ENCODE measurements at places on chromosomes 5 and 9.

DNA sequence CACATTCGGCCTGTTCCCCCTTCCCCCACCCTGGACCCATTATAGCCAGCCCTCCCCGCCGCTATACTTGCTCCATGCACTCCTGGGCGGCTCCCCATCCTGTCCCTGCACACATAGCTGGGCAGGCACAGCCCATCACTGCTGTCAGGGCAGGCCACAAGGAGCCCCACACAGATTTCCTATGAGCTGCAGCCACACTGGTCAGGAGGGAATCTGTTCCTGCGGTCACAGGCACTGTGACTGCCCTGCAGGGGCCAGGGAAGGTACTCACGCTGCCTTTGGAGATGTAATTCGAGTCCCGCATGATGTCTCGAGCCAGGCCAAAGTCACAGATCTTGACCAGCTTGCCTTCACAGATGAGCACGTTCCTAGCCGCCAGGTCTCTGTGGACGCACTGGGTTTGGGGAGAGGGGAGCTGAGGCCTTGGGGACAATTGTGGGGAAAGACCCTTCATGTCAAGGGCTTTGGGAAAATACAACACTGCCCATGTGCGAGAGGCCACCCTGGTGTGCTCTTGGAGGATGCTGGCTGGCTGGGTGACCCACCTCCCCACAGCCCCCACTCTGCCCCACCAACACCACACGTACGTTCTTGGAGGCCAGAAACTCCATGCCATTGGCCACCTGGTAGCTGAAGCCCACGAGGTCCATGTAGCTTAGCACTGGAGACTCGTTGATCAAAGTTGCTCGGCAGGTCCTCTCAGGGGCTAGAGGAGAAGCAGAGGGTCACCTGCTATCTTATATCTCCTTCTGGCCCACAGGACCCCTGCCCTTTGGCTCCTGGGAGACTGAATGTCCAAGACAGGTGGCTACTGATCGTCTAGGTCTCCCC lies 34.5 kb upstream of the CSF1R start:
- DNase-seq = no peak

- DNase-seq = no peak
These were observed 312.6 kb upstream of the KIF2A start for GRCh38 chr5:61993295-61993927.

- DNase-seq = no peak
These were observed 370.0 kb upstream of the CTNND2 start for GRCh38 chr5:12274236-12274635.

DNA sequence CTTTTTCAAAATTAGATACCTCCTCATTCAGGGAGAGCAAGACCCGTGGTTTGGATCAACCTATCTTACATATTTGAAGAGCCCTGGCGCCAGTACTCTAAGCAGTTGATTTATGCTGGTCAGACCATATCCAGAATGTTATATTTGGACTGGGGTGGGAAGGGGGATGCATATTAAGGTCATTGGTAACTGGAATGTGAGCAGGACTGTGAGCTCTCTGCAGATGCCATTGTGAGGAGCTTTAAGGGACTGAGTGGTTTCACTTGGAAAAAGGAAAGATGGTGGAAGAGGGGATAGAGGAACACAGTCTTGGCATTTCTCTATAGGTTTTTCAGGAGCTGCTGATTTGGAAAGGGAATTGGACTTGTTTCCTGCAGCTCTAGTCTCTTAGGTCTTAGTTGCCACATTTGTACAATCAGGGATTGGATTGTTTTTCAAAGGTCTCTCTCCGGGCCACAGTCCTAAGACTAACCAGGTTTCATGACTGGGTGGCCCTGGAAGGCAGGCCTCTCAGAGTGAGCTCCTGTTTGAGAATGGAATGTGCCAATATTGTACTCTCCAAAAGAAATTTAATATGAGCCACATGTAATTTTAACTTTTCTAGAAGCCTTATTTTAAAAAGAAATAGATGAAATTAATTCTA lies 25.8 kb upstream of the F2R start:
- no peak for DNase-seq

- DNase-seq = no peak
These were observed 66.5 kb upstream of the STC2 start for GRCh38 chr5:173394701-173395100.

GRCh38 chr5:32258424-32258823 lies 54.3 kb downstream of the MTMR12 start:
- DNase-seq = no peak

Measured in SW480 (cell line).